ENCODE measurements at places on chromosomes 3 and 15.

DNA sequence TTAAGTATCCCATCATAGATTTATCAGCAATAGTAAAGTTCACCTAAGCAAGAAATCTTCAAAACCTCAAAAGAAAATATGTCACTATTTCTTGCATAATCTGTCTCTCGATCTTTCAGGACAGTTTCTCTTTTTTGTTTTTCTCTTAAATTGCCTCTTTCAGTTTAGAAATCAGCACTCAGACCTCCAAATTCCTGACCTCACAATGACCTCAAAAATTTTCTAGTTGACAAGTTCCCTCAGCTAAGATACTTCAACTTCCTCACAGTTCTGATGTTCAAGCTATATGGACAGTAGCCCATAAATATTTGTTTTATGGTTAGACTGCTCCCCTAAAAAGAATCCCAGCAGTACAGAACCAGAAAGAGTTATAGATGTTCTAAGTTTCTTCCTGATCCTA, 24.1 kb downstream of the SLC24A5 start:
- no peak for DNase-seq

DNA sequence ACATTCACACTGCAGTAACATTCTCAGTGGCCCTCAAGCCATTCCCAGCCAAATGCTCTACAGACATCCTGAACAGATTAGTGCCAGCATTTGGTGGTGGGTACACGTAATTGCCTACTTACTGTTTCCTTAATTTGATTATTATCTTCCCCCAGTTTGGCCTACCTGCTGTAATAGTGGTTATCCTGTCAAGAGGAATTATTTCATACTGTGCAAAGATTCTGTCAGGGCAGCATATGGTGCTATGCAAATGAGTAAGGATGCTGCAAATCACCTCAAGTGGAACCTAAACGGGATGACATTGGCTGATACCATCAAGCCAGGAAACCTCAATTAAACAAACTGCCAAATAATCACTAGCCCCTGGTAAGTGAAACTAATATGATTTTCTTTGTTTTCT, 88.7 kb downstream of the SEMA6D start:
- no peak for DNase-seq

DNA sequence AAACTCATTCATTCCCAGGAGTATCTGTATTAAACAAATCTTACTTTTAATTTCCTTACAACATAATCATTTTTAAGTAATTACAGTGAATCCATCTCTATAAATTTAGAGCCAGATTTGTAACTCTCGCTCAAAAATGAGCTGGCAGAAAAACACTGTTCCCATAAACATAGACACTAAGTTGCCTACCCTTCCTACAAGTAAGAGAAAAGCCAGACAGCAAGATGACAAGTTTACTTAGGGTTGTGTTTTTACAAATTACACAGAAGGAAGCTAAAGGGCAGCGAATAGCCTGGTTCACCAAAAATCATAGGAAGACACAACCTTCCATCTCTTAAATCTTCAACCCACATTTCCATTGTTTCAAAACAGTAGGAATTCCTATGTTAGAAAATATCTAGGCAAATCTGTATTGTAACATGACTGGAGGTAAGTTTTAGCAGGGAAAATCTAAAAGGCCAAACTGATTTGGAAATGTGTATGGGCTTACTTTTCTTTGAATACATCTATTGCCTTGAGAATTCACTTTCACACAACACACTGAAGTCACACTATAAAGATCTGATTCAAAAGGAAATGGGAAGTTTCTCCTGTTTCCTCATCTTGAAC, 21.7 kb downstream of the HERC1 start:
- DNase-seq = no peak

GRCh38 chr3:44932271-44932670, 43.7 kb downstream of the ZDHHC3 start:
- no peak for DNase-seq

- no peak for DNase-seq
Measured at GRCh38 chr3:169772305-169772896, 795 bp upstream of the MYNN start.

DNA sequence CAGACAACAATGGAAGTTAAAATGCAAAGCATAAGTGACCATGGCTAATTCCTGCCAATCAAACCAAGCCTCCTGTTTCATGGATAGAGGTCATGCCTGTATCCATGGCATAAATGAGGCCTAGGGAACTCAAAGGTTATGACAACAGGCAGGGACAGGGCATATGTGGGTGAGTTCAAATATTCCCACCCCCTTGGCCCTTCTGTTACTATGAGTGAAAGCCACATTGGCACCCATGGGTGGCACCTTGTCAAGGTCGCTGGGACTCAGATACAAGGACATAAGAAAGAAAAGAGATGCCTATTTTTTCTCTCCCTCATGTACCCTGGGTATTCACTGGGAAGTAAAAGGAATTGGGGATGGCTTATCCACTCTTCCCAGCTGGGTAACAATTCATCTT, 25.3 kb upstream of the TMEM45A start:
- DNase-seq = no peak

GRCh38 chr15:42707873-42708544, 28.9 kb downstream of the CDAN1 start:
- DNase-seq = no peak
